ENCODE measurements at places on chromosomes 1 and 21.
A peak's percentile ranks its signal among the peaks of the same experiment; 100 is the strongest.

GRCh38 chr1:192817246-192817645, 8.4 kb downstream of the RGS2 start:
- no peak for DNase-seq

- no peak for DNase-seq
These were observed 62.9 kb upstream of the LRP8 start for GRCh38 chr1:53390736-53391135.

DNA sequence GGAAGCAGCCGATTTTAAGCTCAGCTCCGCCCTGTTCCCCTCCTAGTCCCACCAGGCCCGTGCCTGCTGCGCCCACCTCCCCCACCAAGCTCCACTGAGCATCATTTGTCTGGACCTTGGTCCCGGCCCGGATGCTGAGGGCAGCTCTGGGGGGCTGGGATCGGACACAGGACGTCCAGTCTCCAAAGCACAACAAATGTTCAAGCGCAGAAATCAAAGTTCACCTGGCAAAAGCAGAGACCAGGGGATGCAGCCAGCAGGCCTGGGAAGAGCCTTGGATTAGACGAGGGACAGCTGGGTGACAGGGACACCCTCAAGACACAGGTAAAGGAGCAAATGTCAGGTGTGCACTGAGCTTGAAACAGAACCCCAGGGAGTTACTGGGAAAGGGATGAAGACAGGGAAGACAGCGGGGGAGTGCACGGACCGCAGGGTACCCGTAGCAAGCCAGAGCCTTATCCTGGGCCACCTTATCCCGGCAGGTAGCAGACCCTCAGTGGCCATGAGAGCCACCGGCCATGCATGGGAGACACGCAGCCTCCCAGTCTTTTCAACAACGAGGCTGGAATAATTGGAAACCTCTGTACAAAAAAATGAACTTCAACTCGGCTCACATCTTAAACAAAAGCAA, 22.2 kb upstream of the TMEM52 start:
- DNase-seq = no peak

GRCh38 chr1:228734881-228735801, at the start of gene RHOU:
Gene RHOU, plus strand, starts transcription at chr1:228735479. Its CDS starts 264 bp downstream, at chr1:228735743.
- DNase-seq = peak; percentile 11

DNA sequence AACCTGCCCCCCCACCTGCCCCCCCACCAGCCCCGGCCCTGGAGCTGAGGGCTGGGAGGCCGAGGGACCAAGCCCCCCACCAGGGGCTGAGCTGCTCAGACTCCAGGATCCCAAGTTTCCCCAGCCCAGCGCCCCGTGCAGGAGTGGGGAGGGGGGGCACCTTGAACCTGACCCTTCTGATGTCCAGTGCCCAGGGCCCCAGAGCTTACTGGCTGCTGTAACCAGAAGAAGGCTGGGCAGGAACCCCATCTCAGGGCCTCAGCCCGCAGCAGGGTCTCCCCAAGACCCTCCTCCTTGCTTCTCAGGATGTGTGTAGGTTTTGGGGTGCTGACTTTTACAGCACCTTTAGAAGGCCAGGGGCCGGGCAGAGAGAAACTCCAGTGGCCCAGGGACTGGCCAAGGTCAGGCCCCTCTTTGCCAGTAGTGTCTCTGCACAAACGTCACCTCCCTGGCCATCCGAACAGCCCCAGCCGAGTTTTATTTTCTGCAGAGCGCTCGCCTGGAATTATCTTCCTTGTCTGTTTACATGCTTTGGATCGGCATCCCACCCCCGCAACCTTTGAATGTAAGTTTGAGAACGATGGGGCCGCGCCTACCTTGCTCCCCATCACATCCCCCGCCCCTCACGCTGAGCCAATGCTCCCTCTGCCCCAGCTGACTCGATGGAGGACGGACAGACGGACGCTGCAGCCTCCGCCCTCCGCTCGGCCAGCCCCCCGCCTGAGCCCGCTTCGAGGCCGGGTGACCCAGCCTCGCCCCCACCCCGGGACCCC, 70.1 kb upstream of the CASZ1 start:
- DNase-seq = no peak

DNA sequence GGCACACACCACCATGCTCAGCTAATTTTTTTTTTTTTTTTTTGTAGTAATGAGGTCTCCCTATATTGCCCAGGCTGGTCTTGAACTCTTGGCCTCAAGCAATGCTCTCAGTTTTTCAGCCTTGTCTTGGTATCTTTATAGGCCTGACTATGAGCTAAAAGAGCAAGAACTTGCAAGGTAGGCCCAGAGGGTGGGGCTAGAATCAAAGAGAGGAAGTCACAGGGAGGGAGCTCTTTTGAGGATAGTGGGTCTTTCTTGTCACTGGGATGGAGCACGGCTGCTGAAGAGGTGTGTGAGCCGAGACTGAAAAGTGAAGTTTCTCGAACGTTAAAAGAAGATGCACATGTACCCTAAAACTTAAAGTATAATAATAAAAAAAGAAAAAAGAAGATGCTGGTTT, 260.0 kb upstream of the BEND5 start:
- no peak for DNase-seq

GRCh38 chr1:83766241-83766691, 232.7 kb downstream of the TTLL7 start:
- DNase-seq = no peak

GRCh38 chr1:212481438-212481767, 48.7 kb downstream of the NENF start:
- no peak for DNase-seq

DNA sequence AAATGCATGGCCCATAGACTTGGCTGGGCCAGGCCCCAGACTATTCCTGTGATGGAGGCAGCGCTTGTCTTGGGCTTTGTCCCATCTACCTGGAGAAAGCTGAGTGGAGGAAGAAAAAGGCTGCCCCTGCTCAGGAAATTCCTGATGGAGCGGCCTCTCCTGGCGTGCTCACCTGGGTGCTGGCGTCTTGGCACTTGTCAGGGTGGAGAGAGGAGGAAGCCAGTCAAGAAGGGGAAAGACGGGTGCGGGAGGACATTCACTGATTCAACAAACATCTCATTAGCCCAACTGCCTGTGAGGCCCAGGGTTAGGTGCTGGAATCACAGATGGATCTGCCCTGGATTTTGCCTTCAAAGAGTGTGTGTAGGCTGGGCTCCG, 16.1 kb downstream of the ALPL start:
- DNase-seq = no peak

DNA sequence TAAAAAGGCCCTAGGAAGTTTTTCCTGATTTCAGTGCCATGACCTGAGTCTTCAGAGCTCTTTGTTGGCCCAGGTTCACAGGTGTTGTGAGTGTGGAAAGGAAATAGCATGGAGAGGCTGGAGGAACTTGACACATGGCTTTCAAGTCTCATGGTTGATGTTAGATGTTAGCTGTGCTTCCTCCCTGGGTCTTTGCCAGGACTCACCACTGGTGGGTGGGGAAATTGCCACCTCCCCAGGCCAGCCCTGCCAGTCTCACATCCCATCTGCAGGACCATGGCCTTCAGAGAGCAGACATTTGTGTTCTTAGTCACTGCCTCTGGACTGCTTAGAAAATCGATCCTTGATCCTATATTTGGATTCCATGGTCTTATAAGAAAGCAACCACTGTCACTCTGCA, 383.2 kb downstream of the DISC1 start:
- no peak for DNase-seq

- no peak for DNase-seq
These were observed 59.0 kb downstream of the BRINP2 start for GRCh38 chr1:177229781-177230180.

- DNase-seq = no peak
These were observed 113.1 kb downstream of the ITSN1 start for GRCh38 chr21:33755354-33755753.

DNA sequence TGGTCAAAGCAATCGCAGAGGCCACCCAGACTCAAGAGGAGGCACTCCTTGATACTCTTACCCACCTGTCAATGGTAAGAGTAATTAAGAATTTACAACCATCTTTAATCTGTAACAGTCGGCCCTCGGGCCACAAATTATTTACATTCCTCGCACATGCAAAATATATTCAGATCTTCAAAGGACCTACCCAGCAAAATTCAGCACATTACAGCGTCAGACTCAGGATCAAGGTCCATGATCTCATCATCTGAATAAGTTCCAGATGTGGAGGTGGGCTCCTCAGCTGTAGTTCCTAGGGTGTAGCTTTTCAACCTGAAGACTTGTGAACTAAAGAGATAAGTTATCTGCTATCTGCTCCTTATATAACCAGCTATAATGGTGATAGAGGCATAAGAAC, 17.1 kb upstream of the RNF11 start:
- DNase-seq = no peak

DNA sequence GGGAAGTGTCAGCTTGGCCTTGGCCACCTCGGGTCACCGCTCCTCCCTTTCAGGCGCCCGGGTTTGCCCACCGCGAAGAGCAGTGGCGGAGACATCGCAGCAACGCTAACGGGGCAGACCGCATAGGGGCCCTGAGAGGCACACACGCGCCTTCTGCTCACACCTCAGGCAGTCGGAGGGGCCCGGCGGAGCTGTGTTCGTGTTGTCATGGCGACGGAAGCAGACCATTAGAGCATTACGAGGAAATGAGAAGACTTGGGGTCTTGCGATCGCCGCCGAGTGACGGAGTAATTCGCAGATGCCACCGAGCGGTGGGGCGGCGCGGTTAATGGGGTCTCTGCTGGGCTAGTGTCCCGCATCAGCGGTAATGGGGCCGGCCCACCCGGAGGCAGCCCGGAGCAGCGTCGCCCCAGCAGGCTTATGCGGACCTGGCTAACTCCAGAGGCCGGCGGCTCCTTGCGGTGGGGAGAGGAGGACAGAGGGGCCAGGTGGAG, 144.1 kb downstream of the TNR start:
- DNase-seq = no peak

DNA sequence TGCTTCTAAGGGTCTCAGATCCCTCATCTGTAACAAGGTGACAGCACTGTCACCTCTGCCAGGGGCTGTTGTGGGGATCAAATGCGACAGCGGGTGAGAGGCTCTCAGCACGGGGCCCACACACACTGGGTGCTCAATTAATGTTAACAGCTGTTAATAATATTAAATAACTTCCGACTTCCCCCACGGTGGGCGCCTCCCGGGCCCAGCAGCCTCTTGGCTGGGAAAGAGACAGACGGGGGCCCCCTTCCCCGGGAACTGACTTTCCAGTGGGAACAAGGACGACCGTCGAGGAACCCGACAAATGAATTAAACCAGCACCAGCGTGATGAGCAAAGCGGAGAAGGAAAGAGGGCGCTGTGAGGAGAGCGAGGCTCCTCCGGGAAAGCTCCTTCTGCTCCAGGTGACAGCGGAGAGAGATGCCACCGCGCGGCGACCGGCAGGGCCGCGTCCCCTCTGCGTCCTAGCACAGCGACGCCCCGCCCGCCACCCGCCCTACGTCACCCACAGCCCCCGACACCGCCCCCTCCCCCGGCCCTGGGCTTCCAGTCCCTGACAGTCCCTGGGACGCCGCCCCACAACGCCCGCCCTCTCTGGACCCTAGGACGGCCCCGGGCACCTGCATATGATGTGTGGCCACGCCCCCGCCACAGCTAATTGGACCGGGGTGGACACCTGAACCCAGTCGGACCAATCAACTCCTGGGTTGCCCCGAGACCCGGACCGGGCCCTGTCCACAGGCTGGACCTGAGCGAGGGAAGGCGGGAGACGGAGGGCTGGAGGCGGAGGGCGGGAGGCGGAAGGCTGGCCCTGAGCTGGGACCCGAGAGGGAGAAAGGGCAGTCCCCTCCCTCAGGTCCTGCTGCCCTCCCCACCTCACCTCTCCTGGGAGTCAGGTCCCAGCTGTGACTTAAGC, 38.2 kb downstream of the MATN1 start:
- no peak for DNase-seq

DNA sequence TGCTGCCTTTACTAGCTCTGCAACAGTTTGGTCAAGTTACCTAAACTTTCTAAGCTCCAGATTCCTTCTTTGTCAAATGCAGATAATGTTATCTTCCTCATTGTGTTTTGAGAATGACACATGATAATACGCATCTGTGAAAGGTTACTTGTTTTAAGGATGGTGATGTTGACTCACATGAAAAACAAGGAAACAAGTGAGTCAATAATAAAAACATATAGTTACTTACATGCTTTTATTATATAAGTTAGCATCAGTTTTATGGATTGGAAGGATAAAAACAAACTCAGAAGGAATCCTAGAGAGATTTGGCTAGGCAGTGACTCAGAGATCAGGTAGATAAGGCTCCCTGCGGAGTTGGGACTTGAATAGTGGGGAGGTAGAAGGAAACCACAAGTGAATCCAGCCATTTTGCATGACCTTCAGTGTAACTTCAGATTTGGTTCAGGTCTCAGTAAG, 144.6 kb downstream of the LMO4 start:
- DNase-seq = no peak

DNA sequence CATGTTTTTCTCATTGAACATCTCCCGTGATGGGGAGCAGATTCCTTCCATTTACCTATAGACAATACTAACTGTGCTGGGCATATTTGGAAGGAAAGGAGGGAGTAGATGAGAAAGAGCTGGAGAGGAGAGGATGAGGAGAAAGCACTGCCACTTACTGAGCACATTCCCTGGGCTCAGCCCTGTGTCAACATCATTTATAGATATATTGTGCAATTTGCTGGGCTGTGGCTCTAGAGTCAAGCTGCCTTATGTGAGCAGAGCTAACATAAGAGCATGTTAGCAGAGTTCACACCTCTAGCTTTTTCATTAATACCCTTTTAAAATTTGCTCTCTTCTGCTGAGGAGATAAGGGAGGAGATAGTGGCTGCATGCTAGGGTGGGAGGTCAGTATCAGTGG, 22.3 kb upstream of the CD53 start:
- no peak for DNase-seq

DNA sequence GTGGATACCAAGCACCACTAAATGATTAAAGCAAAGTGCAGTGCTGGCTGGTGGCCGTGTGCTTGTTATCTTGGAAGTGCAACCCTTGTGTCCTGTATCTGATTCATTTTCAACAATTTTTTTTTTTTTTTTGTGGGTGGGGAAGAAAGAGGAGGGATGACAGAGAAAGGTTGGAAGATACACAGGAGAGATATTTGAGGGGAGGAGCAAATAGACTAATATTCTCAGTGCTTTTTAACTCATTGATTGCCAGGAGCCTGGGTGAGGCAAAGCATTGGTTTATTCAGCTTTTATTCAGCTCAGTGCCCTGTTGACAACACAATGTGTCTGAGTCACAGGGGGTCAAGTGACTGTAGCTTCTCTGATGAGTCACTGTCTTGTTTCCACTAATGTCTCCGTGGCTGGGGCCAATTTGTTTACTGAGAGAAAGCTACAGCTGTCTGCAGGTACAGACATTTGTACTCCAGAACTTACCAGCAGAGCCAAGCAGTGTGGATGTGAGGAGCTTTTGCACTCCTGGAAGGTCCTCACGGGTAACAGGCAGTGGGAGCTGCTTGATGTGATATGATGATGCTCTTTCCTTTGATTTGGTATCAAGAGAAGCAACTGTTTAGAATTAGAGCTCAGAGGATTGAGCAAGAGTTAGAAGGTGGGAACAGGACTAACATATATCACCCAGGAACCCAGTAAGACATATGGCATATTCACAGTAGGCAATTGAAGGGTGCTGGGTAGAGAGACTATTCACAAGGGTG, 23.6 kb upstream of the DNM3 start:
- no peak for DNase-seq
